Effector memory CD8-positive, alpha-beta T cell (primary cell): ENCODE measurements at places on chromosomes 12 and 14.

DNA sequence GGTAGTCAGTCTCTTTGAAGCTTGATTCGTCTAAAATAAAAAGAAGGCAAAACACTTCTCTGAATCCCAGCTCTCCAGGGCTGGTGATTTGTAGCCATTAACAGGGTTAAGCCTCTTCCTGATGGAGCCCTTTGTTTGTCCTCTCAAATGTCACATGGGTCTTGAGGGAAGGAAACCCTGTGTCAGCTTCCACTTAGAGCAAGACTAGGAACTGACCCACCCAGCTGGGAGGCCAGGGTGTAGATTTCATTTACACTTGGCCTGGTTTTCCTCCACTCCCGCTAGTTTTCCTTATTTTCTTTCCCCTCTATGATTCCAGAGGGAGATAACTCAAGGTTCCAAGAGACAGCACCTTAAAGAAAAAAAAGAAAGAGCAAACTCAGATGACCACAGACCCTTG lies 230.5 kb upstream of the EGLN3 start:
- DNase-seq: no peak

- no peak for DNase-seq
Measured at GRCh38 chr14:49977126-49977841, 84.4 kb downstream of the ARF6 start.

- DNase-seq: no peak
Measured at GRCh38 chr12:103623716-103624115, 36.6 kb downstream of the STAB2 start.

- no peak for DNase-seq
Measured at GRCh38 chr14:37047996-37048395, 124.4 kb downstream of the SLC25A21 start.
